NCI-H2171 treated with DMSO at 0.1 percent for 48 hours (cell line): ENCODE measurements at places on chromosomes 3 and 15.

GRCh38 chr3:12317914-12318313 lies 29.0 kb downstream of the PPARG start:
- no peak for DNase-seq

- DNase-seq, result no peak
Observed at GRCh38 chr3:114089675-114090074, 33.1 kb downstream of the QTRT2 start.

DNA sequence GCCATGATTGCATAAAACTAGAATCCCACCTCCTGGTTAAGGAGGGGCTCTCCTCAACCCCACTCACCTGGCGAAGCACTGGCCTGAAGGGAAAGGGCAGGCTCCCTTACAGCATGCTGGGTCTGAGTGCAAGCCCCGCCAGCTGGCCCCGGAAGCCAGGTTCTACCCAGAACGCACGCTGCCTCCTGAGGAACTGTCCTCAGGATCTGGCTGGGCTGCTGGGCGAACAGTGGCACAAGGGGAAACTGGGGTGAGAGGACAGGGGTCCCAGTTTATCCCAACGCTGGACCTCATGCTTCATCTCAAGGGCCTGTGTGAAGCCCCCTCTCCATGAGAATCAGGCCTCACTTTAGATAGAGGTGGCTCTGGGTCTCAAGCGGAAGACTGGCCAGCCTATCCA lies 47.5 kb downstream of the NUP210 start:
- no peak for DNase-seq

DNA sequence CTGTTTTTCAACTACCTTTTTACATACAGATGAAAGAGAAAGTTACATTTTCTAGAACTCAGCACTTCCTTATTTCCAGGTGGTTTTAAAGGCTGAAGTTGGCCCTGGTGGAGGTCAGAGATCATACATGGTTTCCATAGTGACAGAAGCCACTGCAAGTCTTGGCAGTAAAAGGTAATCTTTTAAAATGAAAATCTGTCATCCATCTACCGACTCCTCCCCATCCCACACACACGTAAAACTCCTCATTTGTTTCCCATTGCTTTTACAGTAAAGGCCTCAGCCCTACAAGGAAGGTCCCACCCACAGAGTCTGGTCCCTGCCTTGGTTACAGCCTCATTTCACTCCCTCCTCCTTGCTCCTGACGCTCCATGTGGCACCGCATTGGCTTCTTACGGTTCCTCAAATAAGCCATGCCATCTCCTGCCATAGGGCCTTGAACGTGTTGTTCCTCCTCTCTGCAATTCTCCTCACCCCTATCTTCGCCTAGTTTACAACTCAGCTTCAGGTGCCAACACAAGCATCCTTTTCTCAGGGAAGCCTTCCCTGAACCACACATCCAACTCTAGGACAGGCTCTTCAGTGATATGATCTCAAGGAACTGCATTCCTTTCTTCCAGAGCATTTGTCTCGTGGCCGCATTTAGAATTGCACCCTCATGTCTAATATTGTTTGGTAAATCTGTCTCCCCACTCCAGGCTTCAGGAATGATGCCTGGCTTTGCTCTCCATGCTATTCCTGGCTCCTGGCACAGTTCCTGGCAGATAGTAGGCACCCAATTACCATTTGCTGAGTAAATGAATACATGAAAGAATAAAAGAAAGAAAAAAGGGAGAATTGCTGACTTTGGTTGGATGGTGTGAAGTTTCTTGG lies 2.6 kb downstream of the CYP19A1 start:
- DNase-seq, result no peak
